ENCODE measurements at places on chromosomes 7 and 10.

DNA sequence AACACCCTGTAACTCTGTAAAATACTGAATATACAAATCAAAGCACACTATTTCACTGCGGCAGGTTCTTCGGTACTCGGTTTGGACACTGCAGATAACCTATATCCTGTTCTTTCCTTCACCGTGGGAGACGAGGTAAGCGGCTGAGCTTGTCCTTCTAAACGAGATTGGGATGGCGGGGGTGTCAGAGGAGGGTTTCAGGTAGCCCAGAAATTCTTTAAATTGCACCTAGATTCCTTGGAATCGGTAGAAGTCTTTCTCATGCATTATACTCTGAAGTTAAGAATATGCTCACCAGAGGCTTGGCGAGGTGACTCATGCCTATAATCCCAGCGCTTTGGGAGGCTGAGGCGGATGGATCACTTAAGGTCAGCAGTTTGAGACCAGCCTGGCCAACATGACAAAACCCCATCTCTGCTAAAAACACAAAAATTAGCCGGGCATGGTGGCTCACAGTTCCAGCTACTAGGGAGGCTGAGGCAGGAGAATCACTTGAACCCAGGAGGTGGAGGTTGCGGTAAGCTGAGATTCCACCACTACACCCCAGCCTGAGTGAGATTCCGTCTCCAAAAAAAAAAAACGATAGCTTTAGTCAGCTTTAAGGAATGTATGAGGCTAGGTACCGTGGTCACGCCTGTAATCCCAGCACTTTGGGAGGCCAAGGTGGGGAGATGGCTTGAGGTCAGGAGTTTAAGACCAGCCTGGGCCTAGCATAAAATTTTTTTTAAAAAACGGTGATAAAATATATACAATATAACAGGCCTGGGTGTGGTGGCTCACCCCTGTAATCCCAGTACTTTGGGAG is 10.1 kb upstream of the LAT2 start:
- no peak for DNase-seq

GRCh38 chr10:94108200-94108599 is 114.5 kb downstream of the PLCE1 start:
- DNase-seq, result no peak

DNA sequence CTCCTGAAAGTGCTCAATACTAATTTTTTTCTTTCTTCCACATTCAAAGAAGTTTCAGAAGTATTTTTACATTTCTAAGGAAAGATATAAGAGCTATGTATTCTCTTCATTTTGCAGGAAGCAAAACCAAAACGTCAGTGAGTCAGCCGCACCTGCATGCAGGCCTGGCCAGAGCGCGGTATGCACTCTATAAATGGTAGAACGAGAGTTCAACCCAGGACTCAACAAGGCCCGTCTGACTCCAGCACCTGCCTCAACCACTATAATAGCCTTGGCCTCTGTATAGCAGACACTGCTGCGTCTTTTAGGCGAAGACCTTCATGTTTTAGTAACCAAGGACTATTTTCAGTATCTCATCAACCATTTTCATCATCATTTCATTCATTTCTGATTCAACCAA is 113.2 kb downstream of the KMT2E start:
- no peak for DNase-seq

DNA sequence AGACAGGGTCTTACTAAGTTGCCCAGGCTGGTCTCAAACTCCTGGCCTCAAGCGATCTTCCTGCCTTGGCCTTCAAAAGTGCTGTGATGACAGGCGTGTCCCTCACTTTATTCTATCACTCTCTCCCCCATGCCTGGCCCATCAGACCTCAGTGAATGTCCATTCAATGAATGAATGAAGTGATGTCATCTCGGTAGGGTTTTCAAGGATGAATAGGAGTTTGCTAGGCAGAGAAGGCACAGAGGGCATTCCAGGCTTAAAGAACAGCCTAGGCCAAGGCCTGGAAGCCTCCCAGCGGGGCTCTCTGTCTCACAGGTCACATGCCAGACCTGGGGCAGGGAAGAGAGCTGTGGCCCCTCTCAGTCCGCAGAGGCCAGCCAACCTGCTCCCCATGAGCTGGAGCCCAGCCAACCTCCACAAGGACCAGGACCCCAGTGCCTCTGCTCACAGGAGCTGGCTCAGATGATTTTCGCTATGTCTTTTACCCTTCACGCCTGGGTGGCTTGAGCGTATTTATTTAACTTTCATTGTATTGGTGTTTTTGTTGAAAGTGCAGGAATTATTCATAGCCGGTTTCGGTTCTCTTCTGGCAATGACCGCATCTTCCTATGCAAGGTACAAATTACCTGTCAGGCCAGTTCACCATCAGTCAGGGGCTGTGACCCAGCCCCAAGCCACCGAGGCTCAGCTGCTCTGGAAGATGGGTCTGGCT is 11.8 kb upstream of the TNRC18 start:
- DNase-seq, result no peak

DNA sequence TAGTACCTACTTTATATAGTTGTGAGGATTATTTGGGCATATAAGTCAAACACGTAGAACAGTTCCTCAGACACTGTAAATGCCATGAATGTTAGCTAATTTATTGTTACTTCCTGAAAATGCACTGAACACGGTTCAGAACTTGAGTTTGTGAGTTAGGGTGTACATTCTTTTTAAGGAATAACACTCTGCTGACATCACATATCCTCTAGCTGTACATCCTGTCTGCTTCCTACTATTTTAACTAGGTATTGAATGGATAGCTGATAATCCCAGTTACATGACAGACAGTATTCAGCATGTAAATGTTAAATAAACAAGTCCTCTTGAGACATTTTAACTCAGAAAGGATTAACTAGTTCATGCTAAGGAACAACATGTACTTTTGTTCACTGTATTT is 16.0 kb downstream of the SAMD8 start:
- no peak for DNase-seq

DNA sequence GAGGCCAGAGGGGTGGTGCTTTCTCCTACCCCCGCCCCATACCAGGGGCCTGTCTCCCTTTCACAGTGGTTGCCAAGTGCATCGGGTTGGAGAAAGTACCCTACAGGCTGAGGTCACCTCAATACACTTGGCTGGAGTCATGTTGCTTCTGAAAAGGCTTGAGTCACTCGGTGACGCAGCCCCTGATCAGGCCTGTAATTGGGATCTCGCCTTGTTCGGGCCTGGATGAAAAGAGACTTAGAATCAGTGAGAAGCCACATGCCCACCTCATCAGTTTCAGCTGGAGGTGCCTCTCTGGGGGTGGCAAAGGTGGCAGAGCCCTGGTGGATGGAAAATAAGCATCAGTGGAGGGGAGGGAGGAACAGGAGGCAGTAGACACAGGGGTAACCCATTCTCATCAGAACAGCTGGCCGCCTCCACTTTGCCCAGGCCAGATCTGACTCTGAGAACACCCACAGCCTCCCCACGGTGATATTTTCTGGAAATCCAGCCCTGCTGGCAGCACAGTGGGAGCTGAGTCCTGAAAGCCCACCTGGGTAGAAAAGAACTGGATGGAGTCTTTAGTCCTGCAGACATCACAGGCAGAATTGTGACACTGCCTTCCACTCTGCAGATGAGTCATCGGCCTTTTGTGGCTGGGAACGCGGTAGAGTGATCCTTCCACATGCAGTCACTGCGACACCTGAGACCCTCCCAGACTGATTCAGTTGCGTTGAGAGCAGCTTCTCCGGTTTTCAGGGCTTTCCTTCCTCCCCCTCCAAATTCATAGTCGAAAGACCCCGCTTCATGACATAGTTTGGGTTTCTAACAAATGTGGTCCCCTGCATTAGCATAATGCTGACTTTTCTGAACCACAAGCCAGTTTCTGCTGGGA is 108.0 kb downstream of the GRK5 start:
- peak; percentile 46 for DNase-seq

DNA sequence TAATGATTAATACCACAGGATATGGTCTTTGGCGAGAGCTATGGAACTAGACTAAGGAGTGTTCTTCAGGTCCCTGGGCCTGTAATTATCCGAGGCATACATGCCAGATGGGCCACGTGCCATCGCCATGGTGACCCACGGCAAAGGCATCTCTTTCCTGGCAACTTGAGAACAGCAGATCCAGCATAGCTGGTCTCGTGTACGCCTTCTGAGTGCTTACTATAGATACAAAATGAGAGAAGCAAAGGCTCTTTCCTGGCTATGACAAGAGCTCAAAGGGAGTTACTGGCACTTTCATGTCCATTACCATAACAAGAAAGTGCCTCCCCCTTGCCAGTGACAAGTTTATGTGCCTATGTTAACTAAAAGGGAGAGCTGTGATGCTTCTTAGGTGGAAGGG is 26.0 kb upstream of the GLI3 start:
- DNase-seq, result no peak

- no peak for DNase-seq
These were observed 995 bp upstream of the PARD3 start for GRCh38 chr10:34816085-34816496.

- DNase-seq, result no peak
These were observed 33.9 kb upstream of the MSMB start for GRCh38 chr10:46079831-46080585.

DNA sequence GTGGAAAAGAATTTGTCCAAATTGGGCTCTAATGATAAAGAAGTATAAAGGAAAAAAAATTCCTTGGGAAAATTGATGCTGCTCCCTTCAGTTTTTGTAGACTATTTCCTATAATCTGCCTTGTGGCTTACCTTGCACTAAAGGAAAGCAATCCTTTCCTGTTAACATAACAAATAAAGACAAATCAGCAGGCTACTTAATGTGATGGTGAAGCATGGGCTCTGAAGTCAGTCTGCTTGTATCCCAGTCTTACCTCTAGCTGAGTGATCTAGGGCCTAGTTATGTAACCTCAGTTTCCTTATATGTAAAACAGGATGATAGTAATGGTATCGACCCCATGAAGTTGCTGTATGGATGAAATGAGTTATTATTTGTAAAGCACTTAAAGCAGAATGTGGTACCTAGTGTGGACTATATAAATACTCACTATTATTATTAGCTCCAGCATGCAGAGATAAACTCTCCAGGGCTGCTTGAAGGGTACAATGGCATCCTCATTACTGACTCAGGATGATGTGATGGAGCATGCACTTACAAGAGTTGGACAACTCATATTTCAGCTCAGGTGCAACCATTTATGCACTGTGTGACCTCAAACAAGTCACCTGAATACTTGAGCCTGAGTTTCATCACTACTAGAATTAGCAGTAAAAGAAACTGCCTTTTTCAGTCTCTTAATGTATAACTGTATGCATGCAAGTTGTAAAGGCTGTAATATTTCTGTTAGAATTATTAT is 156.1 kb downstream of the DKK1 start:
- DNase-seq, result no peak

DNA sequence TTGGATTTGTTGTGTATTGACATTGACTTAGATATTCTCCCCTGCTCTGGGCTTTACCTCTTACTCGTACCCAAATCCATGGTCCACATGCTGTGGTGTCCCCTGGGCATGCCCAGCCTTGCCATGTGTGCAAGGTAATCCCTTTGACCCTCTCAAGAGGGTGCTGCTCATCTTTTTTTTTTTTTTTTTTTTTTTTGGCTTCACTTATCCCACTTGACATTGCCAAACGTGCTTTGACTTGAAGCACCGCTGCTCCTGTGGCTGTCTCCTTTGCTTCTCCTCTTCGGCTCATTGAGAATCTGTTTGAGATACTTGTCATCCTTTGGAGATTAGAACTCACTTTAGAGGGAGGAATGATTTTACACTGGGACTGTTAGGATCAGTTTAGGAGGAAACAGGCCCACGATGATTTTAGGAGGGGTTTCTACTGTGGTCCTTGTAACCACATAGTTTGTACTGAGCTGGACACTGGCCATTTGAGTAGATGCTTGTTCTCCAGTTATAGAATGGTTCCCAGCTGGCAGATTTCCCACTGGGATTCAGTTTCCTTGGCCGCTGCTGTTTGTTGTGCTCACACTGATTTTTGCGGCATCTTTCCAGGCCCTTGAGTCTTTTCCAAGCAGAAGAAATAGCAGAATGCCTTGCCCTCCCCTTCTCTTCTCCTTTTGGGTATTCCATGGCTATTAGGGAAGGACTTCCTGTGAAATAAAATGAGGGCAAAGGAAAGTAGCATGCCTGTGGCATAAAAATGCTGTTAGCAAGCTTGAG is 184.8 kb downstream of the AUTS2 start:
- no peak for DNase-seq

DNA sequence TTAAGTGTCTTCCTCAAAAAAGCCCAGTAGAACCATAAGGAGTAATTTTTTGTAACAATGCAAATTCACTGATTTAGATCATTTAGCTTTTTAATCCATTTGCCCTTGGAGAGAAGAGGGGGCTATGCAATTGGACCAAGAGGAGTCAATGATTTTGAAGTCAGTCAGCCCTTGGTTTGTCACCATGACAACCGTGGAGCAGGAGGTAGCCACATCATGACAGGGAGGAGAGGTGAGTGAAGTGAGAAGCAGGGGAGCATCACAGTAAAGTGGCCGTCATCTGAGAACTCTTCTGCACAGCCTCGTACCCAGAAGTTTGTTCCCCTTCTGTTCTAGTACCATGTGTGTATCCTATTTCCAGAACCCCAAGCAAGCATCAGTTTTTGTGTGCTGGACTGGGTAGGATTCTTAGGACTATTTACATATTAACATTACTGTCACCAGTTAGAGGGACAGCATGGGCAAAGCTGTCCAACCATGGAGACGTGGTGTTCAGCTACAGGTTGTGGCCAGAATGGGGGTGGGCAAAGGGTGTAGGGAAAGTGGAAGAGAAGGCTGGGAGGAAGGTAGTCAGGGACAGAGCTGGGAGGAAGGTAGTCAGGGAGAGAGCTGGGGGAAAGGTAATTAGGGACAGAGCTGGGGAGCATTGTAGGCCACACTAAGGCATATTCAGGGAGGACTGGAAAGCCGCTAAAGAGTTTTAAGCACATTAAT is 13.1 kb downstream of the UBE3C start:
- no peak for DNase-seq

DNA sequence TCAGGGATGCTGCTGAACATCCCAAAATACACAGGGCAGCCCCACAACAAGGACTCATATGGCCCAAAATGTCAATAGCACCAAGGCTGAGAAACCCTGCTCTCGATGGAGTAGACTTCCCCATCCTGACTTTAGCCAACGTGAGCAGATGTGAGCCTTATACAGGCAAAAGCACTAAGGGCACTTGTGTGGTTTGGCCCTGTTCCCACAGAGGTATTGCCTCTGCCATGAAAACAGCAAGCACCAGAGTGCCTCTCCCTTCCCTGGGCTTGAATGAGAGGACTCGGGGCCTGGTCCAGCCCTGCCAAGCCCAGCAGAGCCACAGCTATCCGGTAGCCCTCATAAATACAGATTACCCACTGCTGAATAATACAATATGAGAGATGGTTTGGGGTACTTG is 47.5 kb downstream of the ACSM6 start:
- no peak for DNase-seq

DNA sequence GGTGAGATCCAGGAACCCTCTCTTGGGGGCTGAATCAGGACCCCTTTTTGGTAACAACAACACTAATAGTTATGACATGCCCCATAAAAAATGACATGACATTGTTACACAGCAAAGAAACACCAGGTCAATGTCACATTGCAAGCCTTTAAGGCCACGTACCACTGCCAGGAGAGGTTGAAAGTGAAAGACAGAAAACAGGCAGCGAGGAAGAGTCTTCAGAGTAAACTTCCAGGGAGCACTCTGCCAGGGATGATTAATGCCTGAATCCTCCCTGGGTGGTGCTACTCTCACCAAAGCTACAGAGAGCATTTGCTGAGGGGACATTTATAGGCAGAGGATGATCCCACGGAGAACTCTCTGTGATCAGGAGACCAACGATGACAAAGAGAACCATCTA is 551.6 kb downstream of the CALN1 start:
- no peak for DNase-seq

Data from stimulated activated CD4-positive, alpha-beta T cell treated with anti-CD3 and anti-CD28 coated beads, Interleukin-15, amount 100 ng/mL, for 1 hour (primary cell).